Amniotic epithelial cell (primary cell): ENCODE measurements at places on chromosomes 11 and 22.

GRCh38 chr11:10628508-10629236 lies 60.2 kb upstream of the LYVE1 start:
- no peak for DNase-seq

GRCh38 chr11:103928802-103929161 lies 107.7 kb upstream of the DDI1 start:
- peak; percentile 33 for DNase-seq

- no peak for DNase-seq
Measured at GRCh38 chr22:39492186-39492585, 9.9 kb upstream of the MIEF1 start.

DNA sequence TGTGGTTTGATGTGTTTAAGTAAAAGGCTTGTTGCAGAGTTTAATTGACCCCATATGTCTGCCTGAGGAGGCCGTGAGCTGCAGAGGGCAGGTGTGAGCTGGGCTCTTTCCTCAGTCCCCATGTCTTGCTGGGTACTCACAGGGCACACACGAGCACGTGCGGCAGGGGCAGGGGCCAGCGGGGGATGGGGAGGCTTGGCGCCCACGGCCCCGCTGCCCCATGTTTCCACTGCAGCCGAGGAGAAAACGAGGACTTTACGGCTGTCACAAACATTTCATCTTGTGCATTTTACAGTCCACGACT lies 24.7 kb upstream of the CCDC188 start:
- DNase-seq, result no peak

GRCh38 chr11:1542267-1542666 lies 29.8 kb downstream of the DUSP8 start:
- DNase-seq, result no peak

DNA sequence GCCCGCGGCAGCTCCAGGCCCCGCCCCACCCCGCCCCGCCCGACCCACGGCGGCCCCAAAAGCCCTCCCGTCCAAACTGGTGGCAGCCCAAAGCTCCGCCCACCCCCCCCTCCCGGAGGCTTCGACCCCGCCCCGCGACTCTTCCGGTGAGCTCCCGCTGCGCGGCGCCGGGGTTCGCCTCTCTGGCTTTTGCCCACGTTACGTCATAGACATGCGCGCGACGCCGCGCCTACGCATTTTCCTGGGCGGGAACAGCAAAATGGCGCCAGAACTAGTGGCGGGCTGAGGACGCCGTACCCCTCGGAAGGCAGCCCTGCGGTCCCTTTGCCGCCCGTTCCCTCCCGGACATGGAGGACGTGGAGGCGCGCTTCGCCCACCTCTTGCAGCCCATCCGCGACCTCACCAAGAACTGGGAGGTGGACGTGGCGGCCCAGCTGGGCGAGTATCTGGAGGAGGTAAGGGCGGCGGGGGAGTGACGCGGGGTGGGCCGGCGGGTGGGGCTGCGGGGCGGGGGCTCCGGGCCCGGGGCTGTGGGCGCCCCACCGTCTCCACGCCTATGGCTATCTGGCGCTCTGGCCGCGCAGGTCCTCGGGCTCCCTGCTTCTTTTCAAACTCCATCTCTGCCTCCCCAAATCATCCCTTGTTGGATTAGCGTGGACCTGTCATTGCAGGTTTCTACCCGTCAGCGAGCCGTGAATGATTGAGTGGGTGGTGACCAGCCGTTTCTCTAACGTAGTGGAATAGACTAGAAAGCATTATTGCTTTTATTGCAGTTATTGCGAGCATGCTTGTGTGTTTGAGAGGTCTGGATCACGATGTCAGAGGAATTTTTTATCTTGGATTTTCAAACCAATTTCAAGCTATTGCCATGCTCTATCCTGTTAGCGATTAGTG lies at the start of gene NCAPH2:
Gene NCAPH2, plus strand, starts transcription at position 234 of the 894 bp plus-strand sequence. Its CDS starts 114 bp downstream, at position 348.
- DNase-seq, result peak; percentile 92

GRCh38 chr11:95104121-95104830 lies 14.6 kb downstream of the ENDOD1 start:
- DNase-seq, result no peak

DNA sequence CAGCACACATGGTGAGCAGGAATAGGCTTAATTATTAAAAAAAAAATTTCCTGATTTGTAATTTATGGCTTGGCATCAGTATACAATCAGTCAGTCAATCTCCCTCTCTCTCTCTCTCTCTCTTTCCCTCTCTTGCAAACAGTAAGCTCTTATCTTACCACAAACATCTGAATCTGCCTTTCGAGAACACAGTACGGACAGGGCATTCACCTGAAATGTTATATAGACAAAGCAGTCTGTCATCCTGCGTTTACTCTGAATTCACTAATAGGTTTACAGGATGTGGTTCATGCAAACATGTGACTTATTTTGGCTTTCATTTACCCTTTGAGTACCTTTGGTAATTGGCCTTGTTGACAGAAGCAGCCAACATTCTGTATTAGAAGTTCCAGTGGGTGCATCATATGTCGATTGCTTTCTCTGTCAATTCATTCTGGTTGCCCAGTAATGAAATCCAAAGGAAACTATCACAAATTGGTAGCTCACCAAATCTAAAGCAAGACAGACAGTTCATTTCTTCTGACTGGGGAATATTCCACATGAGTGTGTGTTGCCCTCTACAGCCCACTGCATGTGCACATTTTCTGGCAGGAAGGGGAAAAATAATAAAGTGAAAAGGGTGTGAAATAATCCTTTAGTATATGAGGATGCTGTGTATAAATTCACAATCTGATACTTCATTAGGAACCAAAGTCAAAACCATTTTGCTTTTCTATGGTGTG lies 1058.2 kb downstream of the LRRC4C start:
- no peak for DNase-seq

- DNase-seq, result no peak
Measured at GRCh38 chr11:123653483-123653826, 969 bp downstream of the SCN3B start.

- no peak for DNase-seq
Measured at GRCh38 chr11:64430645-64431044, 71.7 kb downstream of the RPS6KA4 start.

DNA sequence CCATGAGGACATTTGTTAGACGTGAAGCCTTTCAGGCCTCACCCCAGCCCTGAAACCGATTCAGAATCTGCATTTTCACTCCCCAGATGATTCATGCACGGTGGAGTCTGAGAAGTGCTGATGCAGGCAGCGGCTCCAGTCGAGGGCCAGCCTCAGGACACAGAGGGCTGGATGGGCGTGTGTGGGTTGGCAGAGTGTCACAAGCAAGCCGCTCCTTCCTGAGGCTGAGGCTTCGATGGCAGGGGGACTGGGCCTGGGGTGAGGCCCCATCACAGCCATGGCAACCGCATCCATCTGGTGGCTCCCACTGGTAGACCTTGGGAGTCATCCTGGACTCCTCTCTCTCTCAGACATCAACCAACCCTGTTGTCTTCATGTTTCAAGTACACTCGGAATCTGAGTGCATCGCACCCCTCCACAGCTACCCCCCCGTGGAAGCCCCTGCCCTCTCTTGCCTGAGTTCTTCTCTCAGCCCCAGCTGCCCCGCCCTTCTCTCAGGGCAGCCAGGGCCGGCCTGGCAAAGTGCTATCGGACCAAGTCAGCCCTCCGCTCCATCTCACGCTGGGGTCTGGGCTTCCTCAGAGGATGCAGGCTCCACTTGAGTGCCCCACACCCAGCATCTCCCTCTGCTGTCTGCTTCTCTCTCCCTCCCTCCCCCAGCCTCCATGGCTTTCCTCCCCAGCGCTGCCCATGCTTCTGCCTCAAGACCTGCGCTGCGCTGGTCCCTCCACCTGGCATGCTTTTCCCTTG lies 10.6 kb downstream of the KCNC1 start:
- DNase-seq, result no peak

DNA sequence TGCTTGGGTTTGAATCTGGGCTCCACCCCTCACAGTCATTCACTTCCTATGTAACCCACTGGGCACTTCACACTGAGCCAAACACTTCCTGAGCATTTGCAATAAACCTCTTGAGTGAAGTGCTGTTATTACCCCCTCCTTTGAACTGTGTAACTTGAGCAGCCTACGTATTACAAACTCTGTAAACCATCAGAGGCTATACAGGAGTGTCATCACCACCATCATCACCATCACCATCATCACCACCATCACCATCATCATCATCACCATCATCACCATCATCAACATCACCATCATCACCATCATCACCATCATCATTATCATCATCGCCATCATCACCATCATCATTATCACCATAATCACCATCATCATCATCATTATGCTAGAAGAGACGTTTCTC lies 18.4 kb downstream of the RTL6 start:
- DNase-seq, result no peak

DNA sequence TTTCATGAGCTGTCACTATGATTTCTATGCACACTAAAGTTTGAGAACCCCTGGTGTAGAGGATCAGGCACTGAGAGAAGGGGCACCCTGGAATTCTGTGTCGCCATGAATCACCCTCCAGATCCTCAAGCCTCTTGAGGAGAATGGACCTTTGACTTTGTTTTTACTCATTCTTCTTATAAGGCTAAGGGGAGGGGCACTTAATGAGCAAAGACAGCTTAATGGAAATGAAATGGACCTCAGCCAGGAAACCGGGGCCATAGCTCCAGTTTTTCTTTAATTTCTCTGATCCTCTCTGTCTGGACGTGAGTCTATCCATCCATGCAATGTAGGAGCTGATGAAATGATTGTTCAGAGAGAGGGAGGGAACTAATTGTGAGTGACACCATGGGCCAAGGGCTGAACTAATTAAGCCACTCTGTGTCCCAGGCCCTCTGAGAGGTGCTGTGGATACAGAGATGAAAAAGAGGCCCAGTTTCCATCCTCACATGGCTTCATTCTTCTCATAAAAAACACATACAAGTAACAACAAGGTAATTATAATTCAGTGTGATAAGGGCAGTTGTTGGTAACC lies 32.8 kb downstream of the OR2AT4 start:
- DNase-seq, result no peak

- no peak for DNase-seq
Measured at GRCh38 chr11:35735411-35735810, 72.8 kb downstream of the TRIM44 start.

- no peak for DNase-seq
Measured at GRCh38 chr11:78030429-78031325, 7.6 kb upstream of the KCTD14 start.

- no peak for DNase-seq
Measured at GRCh38 chr22:30186041-30186440, 60.5 kb downstream of the LIF start.

GRCh38 chr11:89433278-89433677 lies 57.9 kb downstream of the NOX4 start:
- no peak for DNase-seq

DNA sequence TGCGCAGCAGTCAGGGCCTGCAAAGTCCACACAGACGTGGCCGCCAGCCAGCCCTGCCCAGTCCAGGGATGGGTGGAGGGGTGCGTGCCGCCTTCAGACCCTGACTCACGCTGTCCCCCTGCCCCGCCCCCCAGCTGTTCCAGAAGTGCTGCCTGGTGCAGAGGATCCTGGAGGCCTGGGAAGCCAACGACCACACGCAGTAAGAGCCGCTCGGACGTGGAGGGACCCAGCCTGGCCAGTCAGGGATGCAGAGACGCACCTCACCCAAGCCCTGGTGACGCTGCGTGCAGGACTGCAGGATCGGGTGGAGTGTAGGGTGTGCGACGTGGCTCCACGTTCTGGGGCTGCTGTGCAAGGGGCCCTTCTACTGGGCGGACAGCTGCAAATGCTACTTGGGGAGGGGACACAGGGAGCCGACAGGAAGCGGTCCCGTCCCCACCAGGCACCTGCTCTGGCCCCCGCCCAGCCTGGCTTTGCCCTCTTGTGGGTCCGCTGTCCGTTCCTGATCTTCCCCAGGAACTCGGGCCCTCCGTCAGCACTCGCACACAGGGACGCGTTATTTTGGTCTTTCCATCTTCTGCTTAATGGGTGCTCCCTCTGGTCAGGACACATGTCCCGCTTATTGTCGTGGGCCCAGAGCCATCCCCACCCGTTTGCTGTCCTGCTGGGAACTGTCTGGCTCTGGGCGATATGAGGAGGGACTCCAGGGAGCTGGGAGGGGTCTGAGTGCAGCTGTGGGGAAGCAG lies 42.5 kb downstream of the SBF1 start:
- DNase-seq, result no peak

DNA sequence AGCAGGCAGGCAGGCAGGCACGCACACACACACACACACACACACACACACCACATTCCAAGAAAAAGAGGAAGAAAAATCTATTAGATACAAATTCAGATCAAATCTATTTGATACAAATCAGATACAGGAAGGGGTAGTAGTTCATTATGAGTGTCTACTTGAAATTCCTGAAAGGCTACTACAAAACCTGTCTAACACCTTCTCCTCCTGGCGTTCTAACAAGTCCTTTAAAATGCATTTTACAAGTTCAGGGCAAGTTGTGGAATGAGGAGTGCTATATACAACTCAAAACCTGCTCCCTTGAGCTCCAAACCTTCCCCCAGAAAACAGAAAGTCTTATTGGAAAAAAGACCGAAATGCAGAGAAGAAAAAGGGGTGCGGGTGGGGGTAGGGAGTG lies 476 bp downstream of the ARHGAP32 start:
- DNase-seq, result no peak

DNA sequence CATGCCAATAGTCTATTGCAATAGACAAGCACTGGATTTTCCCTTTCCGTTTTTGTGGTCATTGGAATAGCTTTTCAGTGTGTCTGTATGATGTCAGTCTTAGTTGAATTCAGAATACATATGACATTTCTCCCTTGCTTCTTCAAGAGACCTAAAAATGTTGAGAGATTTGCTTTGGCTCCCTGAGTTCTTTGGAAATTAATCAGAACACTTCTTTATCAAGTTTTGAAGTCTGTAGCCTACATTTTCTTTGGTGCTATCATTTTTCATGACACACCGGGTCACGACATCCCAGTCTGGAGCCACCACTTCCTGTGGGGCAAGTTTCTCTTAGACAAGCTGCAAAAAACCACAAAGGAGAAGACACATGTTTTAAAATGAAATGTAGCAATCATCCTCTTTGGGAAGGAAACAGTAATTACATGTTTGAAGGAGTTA lies 847.1 kb downstream of the OPCML start:
- peak; percentile 14 for DNase-seq

- no peak for DNase-seq
Measured at GRCh38 chr11:69539416-69540117, 58.1 kb downstream of the LINC01488 start.

- peak; percentile 21 for DNase-seq
Measured at GRCh38 chr11:65433657-65434056, 11.1 kb downstream of the NEAT1 start.

DNA sequence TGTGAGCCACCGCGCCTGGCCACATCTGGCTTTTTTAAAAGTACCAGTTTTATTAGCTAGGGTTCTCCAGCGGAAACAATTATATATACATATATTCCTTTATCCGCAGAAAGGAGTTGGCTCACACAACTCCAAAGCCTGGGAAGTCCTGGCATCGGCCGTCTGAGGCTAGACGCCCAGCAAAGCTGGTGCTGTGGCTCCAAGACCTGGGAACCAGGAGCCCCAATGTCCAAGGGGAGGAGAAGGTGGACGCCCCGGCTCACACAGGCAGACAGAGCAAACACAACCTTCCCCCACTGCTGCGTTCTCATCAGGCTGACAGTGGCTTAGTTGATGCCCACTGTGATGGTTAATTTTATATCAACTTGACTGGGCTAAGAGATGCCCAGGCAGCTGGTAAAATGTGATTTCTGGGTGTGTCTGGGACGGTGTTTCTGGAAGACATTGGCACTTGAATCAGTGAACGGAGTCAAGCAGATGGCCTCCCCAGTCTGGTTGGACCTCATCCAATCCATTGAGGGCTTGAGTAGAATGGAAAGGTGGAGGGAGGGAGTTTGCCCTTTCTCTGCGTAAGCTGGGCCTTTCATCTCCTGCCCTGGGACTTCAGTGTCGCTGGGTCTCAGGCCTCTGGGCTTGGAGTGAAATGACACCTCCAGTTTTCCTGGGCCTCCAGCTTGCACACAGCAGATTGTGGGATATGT lies 904.4 kb downstream of the BRD1 start:
- DNase-seq, result no peak
